ENCODE measurements at places on chromosomes 13 and 19.

DNA sequence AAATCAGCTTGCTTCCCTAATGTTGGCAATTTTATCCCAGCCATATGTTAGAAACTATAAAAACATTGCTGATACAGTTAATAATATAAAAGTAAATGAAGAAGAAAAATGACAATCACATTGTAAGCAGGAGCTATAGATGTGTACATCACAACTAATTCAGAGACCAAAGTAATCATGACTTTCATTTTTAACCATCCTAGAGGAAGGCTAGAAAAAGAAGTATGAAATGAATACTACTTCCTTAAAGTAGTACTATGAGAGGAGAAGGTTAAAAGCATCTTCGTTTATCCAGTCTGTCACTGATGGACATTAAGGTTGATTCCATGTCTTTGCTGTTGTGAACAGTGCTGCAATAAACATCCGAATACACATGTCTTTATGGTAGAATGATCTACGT, 135.5 kb downstream of the IRS2 start:
- no peak for DNase-seq

GRCh38 chr19:2251106-2252054, 2.3 kb downstream of the AMH start:
- no peak for DNase-seq

- DNase-seq, result no peak
Measured at GRCh38 chr19:29375429-29376119, 150.2 kb upstream of the VSTM2B start.

DNA sequence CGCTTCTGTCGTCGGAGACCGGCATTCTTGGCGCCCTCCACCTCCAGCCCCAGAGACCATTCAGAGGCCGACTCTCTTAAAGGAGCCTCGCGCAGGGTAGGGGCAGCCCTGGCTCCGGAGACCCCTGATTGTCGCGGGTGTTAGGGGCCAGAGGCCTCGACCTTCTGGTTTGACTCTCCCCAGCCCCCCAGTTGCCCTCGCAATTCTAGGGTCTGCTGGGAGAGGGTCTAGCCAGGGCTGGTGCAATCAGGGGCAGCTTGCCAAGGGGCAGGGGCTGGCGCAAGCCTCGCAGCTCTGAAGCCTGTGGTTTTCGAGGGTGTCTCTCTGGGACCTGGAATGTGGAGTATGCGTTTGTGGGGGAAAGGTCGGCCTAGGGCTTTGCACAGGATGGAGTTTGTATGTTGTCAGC, 1.6 kb upstream of the SLC7A10 start:
- DNase-seq, result no peak

GRCh38 chr13:77358001-77358400, 31.1 kb upstream of the MYCBP2 start:
- no peak for DNase-seq

DNA sequence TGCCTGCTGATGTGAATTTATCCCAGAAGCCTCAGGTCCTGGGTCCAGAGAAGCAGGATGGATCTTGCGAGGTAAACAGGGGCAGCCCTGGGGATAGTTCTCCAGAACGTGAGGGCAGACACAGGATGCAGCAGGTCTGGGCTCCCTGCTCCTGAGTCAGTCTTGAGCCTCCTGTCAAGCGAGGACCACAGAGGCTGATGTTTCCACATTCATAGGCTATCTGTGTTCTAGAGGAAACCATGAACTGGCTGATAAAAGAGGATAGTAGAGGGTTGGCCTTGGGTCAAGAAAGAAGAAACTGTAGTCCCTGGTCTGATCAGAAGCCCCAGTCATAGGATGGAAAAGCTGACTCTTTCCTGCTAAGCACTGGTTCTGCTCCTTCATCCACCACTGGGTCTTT, 2.2 kb downstream of the ZNF175 start:
- no peak for DNase-seq

- no peak for DNase-seq
Measured at GRCh38 chr13:80030491-80030890, 310.4 kb downstream of the SPRY2 start.

GRCh38 chr19:12872941-12873890, 8.0 kb downstream of the DNASE2 start:
- DNase-seq, result no peak

DNA sequence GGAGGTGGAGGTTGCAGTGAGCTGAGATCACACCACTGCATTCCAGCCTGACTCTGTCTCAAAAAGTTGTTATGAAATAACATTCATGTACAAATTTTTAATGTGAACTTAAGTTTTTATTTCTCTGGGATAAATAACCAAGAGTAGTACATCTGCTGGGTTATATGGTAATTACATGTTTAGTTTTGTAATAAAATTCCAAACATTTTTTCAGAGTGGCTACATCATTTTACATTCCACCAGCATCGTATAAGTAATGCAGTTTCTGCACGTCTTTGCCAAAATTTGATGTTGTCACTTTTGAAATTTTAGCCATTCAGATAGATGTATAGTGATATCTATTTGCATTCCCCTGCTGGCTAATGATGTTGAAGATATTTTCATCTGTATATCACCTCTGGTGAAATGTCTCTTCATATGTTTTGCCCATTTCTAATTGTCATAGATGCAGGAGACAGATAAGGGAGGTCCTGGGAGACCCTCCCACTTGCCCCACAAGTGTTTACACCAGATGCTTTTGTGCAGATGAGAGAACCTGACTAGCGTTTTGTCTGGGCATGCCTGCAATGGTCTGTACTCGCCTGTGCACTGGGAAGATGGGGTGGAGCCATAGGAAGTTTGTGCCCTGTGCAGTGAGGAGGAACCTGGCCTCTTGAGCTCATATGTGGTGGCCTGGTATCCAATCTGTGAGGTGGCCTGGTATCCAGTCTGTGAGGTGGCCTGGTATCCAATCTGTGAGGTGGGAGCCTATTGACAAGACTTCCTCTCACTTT, 12.7 kb upstream of the KBTBD6 start:
- no peak for DNase-seq

GRCh38 chr13:21318891-21319532, 140.1 kb downstream of the ZDHHC20 start:
- no peak for DNase-seq

DNA sequence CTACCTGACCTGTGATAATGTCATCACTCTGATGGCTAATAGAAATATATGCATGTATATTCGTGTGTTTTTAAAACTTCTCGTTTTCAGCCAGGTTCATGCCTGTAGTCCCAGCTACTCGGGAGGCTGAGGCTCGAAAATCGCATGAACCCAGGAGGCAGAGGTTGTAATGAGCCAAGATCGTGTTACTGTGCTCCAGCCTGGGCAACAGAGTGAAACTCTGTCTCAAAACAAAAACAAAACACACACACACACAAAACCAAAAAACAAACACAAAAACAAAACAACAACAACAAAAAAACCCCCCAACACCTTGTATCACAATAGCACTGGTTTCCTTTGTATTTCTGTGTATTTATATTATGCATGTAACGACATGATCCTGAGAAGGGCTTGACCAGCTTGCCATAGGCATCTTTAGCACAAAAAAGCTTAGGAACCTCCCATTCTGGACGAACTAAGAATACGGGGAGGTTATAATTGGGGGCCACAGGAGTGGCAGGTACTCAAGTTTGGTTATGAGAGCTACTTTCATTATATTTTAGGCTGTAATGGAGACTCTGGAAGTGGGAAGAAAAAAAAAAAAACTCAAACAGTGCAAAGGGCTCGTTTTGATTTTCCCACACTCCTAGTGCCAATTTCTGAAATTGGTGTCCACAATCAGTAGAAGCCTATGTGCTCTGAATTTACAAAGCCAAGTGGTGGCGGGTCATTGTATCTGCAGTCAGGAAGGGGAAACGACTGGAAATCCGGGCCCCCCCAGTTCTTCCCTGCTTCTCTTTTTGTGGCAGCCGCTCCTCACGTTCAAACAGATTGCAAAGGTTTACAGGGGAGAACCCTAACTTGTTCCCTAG, 1.2 kb upstream of the ACP7 start:
- DNase-seq, result no peak

GRCh38 chr13:33123066-33123859, 107.0 kb downstream of the KL start:
- DNase-seq, result no peak

DNA sequence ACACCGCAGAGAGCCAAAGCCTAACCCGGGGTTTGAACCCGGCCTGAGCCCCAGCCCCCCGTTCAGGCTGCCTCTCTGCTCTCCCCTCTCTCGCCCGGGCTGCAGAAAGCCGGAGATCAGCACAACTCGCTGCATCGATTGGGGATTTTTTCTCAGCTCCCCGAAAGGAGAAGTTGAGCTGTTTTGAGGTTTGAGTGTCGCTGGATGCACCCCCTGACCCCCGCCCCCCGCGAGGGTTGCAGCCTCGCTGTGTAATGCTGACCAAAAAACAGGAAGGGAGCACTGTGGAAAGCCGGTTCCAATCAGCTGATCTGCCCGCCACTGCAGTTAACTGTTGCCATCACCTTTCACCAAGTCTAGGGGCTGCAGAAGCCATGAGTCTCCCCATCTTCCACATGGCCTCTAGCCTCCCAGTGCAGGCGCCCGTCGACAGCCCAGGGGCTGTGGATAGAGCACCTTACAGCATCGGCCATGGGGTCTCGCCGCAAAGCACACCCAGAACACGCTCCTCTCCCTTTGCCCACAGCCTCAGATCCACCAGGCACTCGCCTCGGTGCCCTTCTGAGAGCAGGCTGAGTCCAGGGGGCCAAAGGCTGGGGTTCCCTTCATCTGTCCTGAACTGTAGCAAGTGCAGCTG, 34.5 kb downstream of the MYO9B start:
- no peak for DNase-seq

DNA sequence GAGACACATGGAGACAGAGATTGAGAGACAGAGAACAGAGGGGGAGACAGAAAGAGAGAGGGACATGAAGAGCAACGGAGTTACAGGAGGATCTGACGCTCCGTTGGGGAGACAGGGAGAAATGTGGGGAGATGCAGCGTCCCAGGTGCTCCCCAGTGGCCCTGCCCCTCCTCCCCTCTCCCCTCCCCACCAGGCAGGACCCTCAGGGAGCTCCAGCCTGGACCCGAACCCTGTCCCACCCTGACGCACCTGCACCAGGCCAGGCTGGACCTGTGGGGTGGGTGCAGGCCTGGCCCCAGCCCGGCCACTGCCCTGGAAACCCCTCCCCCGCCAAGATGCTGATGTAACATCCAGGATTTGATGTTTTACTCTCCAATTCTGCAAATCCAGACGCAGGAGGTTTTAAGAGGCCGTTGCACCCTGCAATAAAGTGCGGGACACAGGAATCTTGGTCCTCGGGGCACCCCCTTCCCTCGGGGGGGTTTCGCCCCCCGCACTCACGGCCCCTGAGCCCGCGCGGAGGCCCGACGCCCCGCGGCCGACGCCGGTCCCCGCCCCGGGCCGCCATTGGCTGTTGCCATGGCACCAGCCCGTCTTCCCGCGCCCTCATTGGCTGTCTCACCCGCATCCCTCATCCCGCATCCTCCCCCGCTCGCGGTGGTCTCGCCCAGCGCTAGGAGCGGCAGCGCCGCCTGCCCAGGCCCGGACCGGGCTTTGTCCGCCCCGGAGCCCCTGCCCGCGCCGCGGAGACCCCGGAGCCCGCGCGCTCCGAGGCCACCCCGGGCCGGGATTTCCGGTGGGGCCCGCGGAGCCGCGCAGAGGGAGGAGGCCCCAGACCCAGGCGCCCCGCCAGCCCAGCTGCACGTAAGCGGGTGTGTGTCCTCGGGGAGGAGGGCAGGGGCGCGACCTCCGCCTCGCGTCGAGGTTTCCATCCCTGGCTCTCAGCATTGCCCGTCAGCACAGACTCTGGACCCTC, at the start of gene APC2:
Gene APC2, plus strand, starts transcription at position 655 of the 976 bp plus-strand sequence. CDS start 2,881 bp downstream, outside the sequence.
- no peak for DNase-seq

GRCh38 chr19:38151242-38151641, 72.8 kb downstream of the DPF1 start:
- no peak for DNase-seq

- DNase-seq, result no peak
Measured at GRCh38 chr13:50650592-50651504, 192.6 kb downstream of the DLEU7 start.

- no peak for DNase-seq
Measured at GRCh38 chr13:20311596-20311995, 79.5 kb upstream of the GJB6 start.

DNA sequence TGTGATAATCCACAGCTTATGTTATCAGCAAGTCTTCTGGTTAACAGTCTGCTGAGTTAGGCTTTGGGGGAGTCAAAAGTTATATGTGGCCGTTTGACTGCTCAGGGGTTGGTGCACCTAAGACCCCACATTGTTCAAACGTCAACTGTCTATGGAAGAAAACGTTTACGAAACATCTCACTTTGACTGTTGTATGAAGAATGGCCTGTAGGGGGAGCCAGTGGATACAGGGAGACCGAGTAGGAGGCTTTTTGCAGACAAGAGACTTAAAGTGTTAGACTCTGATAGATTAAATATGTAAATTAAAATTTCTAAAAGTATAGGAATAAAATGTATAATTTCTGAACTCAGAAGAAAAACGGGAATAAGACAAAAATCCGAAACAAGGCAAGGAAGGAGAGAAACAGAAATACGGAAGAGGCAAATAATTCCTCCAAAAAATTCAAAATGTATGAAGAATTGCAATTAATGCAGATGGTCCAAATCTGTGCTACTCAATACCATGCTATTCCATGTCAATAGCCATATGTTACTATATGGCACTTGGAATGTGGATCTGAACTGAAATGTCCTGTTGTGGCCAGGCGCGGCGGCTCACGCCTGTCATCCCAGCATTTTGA, 37.8 kb downstream of the TNFSF14 start:
- peak; percentile 79 for DNase-seq

DNA sequence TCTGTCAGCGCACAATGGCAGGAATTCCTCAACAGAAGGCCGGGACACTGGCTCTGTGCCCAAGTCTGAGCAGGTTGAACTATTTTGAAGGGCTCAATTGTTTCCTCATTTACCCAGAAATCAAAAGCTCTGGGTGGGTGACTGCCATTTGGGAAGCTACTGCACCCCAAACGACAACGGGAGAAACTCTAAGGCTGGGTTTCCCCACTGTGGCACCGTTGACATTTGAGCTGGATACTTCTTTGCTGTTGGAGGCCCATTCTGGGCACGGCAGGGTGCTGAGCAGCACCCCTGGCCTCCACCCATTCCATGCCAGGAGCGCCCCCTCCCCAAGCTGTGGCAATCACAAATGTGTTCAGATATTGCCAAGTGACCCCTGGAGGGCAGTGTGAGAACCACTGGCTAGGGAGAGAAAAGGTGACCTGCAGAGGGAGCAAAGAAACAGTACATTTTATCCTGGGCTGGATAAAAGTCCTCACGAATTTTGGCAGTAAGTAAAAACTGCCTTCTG, 62.5 kb downstream of the RFX2 start:
- DNase-seq, result no peak

- no peak for DNase-seq
Measured at GRCh38 chr19:28913626-28914025, 299.3 kb downstream of the UQCRFS1 start.

GRCh38 chr13:114124921-114125320, 7.5 kb downstream of the RASA3 start:
- DNase-seq, result no peak

- no peak for DNase-seq
Measured at GRCh38 chr13:28286263-28286662, 147.9 kb downstream of the PAN3 start.

- DNase-seq, result no peak
Measured at GRCh38 chr19:947707-948539, 22.1 kb downstream of the ARID3A start.
